ENCODE measurements at places on chromosomes 1 and 21. TPM values are rescaled to one million over a fixed set of nuclear protein-coding genes. Genes with fewer than 3 reads are reported as not detected.
A peak's percentile ranks its signal among the peaks of the same experiment; 100 is the strongest.

DNA sequence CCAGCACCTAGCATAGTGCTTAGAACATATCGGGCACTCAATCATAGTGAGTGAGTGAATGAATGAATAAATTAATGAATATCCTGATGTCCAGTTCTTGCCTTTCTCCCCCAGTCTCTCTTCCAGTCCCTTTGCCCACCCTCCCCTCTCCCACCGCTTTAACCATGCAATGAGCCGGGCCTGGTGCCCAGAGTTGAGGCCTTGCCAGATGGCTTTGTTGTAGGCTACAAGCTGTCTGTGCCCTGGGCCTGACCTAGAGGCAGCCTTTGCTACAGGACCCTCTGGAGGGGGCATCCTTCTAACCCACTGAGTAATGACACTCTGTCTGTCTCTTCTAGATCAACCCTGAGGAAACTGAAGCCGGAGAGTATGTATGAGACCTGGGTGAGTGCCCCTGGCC lies 6.9 kb downstream of the CASQ1 start:
- DNase-seq = no peak
- H3K4me1 ChIP-seq = peaks cover 13% of the 10 kb centered on the region
- H3K4me3 ChIP-seq = no peak overlapping the region
- no peaks in the 10 kb centered on the region for H3K36me3 ChIP-seq
- no peaks in the 10 kb centered on the region for H3K27me3 ChIP-seq

The EFNA3 gene
- total RNA-seq = 3.4 TPM

The PDZK1 gene
- 90.2 TPM for total RNA-seq

DNA sequence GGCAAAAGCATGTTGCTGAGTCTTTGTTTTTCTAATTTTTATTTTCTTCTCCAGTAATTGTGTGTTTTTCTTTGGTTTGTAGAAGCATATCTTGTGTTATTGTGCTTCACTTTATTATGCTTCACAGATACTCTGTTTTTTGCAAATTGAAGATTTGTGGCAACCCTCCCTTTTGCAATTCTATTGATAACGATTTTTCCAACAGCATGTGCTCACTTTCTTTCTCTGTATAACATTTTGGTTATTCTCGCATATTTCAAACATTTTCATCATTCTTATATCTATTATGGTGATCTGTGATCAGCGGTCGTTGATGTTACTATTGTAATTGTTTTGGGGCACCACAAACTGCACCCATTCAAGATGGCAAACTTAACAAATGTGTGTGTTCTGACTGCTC lies 3.8 kb upstream of the ANGEL2 start:
- no peaks in the 10 kb centered on the region for H3K36me3 ChIP-seq
- no peaks in the 10 kb centered on the region for H3K4me1 ChIP-seq
- DNase-seq = no peak
- no peaks in the 10 kb centered on the region for H3K27me3 ChIP-seq
- H3K4me3 ChIP-seq = no peak overlapping the region

DNA sequence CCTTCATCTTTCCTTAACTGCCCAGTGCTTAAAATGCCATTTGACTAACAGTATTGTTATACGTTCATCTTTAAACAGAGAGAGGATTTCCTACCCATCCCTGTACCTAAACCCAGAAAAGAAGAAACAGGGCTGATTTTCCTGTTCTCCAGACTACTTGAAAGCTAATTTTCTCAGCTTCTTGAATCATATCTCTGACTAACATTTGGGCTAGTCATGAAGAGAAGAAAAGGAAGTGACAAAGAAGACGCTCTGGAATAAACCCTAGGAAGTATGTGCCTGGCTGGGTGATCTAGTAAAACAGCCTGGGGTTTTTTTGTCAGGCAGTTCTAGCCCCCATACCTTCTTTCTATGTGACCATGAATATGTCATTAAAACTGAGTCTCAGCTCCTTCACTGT lies 44.8 kb upstream of the SGIP1 start:
- no peaks in the 10 kb centered on the region for H3K27me3 ChIP-seq
- DNase-seq = no peak
- H3K27ac ChIP-seq = no peak overlapping the region
- H3K36me3 ChIP-seq = no peaks in the 10 kb centered on the region
- H3K4me1 ChIP-seq = no peaks in the 10 kb centered on the region
- H3K4me3 ChIP-seq = no peak overlapping the region

DNA sequence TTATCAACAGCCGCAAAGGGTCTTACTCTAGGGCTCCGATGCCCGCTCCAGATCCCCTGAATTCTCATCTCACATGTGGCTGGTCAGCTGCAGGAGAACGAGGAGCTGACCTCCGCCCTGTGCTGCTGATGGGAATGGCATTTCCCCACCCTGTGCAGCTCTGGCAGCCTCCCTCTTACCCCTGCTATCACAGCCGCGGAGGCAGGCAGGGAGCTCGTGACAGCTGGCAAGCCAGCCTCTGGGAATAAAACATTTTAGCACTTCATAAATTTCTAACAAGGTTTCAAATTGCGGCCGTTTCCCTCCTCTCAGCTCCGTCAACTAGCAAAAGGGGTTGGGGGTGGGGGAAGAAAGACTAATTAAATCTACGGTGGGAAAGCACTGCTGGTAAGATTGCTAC lies 81.1 kb downstream of the DSCAM start:
- DNase-seq = no peak
- no peaks in the 10 kb centered on the region for H3K36me3 ChIP-seq
- no peak overlapping the region for H3K27ac ChIP-seq
- no peaks in the 10 kb centered on the region for H3K4me1 ChIP-seq
- no peaks in the 10 kb centered on the region for H3K27me3 ChIP-seq

GRCh38 chr21:32256873-32257620 lies 21.8 kb downstream of the MIS18A start:
- no peak overlapping the region for H3K4me3 ChIP-seq
- no peaks in the 10 kb centered on the region for H3K36me3 ChIP-seq
- no peak overlapping the region for H3K27ac ChIP-seq
- no peaks in the 10 kb centered on the region for H3K27me3 ChIP-seq
- no peak for DNase-seq

DNA sequence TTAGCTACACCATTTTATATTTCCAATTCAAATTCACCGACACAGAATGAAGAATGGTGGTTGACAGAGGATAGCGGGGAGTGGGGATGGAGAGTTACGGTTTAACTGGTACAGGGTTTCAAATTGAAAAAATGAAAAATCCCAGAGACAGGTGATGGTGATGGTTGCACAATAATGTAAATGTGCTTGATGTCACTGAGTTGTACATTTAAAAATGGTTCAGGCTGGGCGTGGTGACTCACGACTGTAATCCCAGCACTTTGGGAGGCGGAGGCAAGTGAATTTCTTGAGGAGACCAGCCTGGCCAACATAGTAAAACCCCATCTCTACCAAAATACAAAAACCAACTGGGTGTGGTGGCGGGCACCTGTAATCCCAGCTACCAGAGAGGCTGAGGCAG lies 31.2 kb upstream of the SHCBP1L start:
- H3K4me3 ChIP-seq = no peak overlapping the region
- no peaks in the 10 kb centered on the region for H3K36me3 ChIP-seq
- H3K4me1 ChIP-seq = no peaks in the 10 kb centered on the region
- DNase-seq = no peak
- no peaks in the 10 kb centered on the region for H3K27me3 ChIP-seq
- H3K27ac ChIP-seq = no peak overlapping the region

The OR2L3 gene
- not detected for total RNA-seq

GRCh38 chr1:60130703-60131102 lies 57.1 kb upstream of the C1orf87 start:
- DNase-seq = no peak
- H3K4me3 ChIP-seq = no peak overlapping the region
- H3K4me1 ChIP-seq = no peaks in the 10 kb centered on the region
- no peak overlapping the region for H3K27ac ChIP-seq
- H3K36me3 ChIP-seq = no peaks in the 10 kb centered on the region
- H3K27me3 ChIP-seq = no peaks in the 10 kb centered on the region

DNA sequence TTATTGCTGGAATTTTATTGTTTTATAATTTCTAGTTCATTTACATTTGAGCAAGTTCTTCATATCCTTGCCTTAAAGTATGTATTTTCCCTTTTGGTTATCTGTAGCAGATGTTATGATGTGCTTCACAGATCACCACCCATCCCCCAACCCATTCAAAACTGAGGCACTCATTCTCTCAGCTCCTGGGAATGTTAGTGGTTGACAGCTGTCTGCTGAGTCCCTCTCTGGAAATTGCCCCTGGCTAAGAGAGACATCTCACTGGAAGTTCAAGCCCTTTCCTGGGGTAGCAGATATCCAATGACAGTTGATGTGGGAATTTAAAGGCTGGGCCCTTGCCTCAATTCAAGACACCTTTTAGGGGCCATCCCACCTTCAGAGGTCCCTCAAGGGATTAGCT lies 4.3 kb upstream of the DPYD start:
- no peak overlapping the region for H3K4me3 ChIP-seq
- H3K36me3 ChIP-seq = no peaks in the 10 kb centered on the region
- H3K27me3 ChIP-seq = no peaks in the 10 kb centered on the region
- no peak overlapping the region for H3K27ac ChIP-seq

The CFAP298 gene
- total RNA-seq = 54.5 TPM

- H3K27ac ChIP-seq = no peak overlapping the region
- DNase-seq = peak; percentile 12
- H3K4me1 ChIP-seq = no peaks in the 10 kb centered on the region
Measured at GRCh38 chr1:100834777-100835660, 59.6 kb downstream of the EXTL2 start.

The CFHR1 gene
- total RNA-seq = not detected

The ADORA3 gene
- not detected for total RNA-seq

GRCh38 chr1:84467298-84467697 lies 11.8 kb upstream of the RPF1 start:
- H3K27me3 ChIP-seq = no peaks in the 10 kb centered on the region
- no peaks in the 10 kb centered on the region for H3K4me1 ChIP-seq
- no peak overlapping the region for H3K4me3 ChIP-seq

The NBPF6 gene
- total RNA-seq = 0.84 TPM

The DIRAS3 gene
- not detected for total RNA-seq

- no peak overlapping the region for H3K27ac ChIP-seq
- H3K27me3 ChIP-seq = no peaks in the 10 kb centered on the region
- no peaks in the 10 kb centered on the region for H3K36me3 ChIP-seq
- H3K4me1 ChIP-seq = peaks cover 16% of the 10 kb centered on the region
- no peak for DNase-seq
Measured at GRCh38 chr1:6006882-6007281, 14.7 kb upstream of the NPHP4 start.
